CD4-positive, alpha-beta T cell treated with Interleukin-15 for 1 hour (primary cell): ENCODE measurements at places on chromosomes 1 and 21.

GRCh38 chr1:169704797-169705196 is 6.6 kb downstream of the SELL start:
- no peak for DNase-seq

DNA sequence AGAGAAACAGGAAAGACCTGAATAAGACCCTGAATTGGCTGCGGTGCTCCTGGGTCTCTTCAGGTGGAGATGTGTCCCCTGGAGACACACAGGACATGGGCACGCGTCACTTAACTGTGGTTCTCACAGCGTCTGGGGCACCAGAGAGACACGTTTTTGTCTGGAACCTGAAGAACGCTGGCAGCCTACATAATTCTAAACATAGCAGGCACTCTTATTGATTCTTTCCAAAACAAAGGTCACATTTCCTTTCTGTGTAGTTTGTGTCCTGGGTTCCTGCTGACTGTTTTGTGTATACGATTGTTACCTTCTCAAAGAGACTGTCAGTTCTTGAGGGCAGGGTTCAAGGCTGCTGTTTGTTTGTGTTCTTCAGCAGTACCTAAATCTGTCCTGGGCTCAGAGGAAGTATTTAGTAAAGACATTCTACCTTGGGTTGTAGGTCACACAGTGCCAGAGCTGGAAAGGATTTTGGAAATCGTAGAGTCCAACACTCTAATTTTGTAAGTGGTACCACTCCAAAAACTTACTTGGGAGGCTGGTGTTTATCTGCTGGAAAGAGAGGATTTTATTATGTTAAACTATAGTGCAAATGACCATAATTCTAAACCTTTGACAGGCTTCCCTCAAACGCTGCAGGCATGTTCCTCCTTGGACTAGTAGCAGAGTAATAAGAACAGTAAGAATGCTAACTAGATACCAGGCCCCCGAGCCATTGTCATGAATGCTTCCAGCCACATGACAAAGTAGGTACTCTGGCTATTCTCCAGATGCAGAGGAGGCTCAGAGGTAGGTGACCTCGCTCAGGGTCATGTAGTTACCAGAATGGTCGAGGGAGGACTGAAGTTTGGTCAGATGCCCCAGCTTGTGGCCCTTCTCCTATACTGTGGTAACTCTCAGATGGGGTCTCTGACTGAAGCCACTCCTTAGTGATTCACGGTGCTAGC is 164.3 kb downstream of the DHRS3 start:
- DNase-seq, result peak; percentile 55

GRCh38 chr1:167631936-167632614 is 2.0 kb downstream of the RCSD1 start:
- peak; percentile 37 for DNase-seq

DNA sequence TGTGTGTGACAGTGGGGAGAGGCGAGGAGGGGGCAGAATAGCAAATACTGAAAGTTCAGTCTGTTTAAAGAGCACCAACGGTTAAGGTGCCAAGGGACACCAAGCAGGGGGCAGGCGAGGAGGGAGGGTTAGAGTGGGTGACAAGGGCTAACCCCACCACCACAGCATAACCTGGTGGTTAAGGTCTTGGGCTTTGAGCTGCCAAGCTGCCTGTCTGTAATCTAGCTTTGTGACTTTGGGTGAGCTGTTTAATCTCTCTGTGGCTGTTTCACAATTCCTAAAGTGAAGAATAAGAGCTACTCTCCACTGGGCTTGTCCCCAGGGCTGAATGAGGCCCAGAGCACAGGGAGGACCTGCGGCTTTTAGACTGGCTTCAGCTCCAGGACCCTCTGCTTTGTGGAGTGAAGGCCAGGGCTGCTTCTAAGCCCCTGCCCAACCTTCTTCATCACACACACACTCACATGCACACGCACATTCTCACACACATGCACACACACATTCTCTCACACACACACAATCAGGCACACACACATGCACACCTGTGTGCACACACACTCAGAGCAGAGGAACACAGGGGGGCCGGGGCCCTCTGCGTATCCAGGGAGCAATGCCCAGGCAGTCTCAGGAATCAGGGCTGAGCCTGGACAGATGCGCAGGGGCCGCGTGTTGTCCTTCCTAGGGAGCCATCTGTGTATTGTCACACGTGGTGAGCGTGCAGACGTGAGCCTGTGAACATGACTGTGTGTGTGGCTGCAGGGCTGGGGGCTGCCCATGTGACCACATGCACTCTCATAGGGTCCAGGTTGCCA is 101.6 kb upstream of the TARDBP start:
- no peak for DNase-seq

DNA sequence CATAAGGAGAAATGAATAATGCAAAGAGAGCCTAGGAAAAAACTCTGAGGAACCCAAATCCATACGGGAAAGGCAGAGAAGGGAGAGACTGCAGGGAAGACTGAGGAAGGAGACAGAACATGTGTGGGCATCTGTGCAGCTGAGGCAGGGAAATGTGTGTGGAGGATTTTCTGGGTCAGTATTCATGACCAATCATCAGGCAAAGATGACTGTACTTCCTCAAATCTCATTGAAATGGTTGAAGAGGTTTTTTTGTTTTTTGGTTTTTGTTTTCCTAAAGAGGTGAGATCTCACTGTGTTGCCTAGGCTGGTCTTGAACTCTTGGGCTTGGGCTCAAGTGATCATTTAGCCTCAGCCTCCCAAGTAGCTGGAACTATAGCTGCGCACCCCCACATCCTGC is 15.7 kb downstream of the DIP2A start:
- DNase-seq, result no peak

- DNase-seq, result no peak
Observed at GRCh38 chr1:59204001-59204400, 92.9 kb upstream of the FGGY start.

DNA sequence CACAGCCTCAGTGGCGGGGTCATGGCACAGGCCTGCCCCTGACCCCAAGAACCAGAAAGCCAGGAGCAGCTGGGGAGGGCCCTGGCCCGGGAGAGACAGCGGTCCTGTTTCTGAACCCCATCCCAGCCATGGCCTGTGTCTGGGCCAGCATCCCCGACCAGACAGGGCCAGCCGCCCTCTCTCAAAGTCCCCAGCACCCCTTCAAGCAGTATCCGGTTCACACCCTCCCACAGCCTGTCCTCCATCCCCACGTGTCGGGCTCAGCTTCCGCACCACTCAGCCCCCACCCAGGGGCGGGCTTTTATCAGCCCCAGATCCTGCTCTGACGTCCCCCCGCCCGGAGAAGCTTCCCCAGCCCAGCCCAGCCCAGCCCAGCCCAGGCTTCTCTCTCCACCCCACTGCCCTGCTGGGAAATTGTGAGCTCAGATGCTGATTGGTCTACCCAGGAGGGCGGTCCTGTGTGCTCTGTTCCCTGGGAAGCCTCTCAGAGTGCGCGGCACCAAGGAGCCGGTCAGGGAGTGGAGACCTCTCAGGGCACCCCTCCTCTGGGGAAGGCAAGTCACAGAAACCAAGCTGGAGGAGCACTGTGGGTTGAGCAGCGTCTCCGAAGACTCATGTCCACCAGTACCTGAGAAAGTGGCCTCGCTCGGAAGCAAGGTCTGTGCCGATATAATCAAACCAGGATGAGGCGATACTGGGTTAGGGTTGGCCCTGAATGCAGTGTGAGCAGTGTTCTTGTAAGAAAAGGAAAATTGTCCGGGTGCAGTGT is 4.7 kb upstream of the FAAP20 start:
- peak; percentile 91 for DNase-seq

DNA sequence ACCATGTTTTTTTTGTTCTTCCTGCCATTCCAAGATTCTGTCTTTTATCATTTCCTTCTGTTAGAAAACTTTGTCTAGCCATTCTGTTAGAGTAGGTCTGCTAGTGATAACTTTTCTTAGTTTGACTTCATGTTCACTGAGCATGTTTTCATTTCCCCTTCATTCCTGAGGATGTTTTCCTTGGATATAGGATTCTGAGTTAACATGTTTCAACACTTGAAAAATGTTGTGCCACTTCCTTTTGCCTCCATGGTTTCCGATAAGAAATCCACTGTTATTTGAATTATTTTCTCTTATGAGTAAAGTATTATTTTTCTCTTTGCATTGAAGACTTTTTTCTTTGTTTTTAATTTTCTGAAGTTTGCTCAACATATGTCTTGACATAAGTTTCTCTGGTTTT is 66.7 kb downstream of the ATP1A1 start:
- no peak for DNase-seq

- DNase-seq, result peak; percentile 44
Observed at GRCh38 chr1:93692983-93693591, 11.4 kb upstream of the BCAR3 start.

GRCh38 chr1:164562061-164562460 is 3.1 kb downstream of the PBX1 start:
- no peak for DNase-seq

GRCh38 chr21:17002594-17003257 is 510.1 kb upstream of the CXADR start:
- no peak for DNase-seq

- no peak for DNase-seq
Observed at GRCh38 chr1:3369446-3370076, 84.9 kb upstream of the ARHGEF16 start.

- no peak for DNase-seq
Observed at GRCh38 chr1:203513585-203514031, 19.7 kb downstream of the OPTC start.

DNA sequence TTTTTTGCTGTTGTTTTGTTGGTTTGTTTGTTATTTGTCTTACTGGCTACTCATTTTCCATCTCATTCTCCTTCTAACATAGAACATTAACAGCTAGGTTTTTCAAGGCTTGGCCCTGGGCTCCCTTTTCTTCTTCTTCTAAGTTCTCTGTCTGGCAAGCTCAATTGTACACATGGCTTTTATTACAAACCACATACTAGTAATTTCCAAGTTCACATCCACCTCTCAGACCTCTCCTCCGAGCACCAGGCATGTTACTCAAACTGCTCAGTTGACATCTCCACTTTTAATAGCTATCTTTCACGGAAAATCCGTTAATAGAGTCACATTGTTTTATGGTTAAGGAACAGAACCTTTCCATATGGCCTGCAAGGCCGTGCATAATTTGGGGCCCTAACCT is 736.9 kb upstream of the ADAMTS5 start:
- no peak for DNase-seq

DNA sequence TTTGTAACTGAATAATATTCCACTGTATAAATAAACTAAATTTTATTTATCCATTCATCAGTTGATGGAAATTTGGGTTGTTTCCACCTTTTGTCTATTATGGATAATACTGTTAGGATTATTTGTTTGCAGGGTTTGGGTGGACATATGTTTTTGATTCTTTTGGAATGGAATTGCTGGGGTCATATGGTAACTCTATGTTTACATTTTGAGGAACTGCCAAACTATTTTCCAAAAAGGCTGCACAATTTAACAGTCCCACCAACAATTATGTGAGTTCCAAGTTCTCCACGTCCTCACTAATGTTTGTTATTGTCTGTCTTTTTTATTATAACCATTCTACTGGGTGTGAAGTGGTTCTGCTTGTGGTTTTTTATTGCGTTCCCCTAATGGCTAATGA is 4.3 kb upstream of the SERBP1 start:
- no peak for DNase-seq

DNA sequence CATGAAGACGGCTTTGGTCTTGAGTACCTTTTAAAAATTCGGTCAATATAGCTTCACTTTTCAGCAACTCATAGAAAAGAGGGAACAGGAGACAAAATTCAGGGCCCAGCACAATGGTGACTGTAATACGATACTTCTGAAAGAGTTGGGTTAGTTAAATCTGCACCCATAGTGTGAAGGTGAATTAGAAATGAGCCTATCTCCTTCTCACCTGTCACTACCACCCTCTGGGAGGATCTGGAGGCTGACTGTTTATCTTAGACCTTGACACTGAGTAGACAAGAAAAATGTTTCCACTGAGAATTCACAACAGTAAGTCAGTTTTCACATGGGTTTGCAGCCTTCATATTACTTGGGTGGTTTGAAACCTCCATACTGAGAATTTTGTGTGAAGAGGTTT is 57.9 kb upstream of the HMGB4 start:
- DNase-seq, result no peak

DNA sequence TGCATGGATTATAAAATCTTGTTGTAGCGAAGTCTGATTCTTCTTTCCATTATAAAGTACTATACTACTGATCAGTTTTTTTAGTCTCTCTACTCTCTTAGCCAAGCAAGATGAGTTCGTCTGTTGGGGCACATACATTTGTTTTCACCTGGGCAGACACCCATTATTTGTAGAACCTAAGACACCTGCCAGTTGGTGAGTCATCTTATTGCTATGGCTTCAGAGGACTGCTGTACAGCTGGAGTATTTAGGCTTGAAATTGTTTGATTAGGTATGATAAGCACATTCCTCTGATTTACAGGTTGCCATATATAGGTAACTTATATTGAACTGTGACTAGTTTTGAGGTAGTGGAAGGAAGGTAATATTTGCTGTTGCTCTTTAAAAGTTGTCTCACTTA is 17.2 kb downstream of the RBM15 start:
- no peak for DNase-seq

GRCh38 chr1:158121604-158122254 is 59.0 kb upstream of the CD1D start:
- peak; percentile 23 for DNase-seq

DNA sequence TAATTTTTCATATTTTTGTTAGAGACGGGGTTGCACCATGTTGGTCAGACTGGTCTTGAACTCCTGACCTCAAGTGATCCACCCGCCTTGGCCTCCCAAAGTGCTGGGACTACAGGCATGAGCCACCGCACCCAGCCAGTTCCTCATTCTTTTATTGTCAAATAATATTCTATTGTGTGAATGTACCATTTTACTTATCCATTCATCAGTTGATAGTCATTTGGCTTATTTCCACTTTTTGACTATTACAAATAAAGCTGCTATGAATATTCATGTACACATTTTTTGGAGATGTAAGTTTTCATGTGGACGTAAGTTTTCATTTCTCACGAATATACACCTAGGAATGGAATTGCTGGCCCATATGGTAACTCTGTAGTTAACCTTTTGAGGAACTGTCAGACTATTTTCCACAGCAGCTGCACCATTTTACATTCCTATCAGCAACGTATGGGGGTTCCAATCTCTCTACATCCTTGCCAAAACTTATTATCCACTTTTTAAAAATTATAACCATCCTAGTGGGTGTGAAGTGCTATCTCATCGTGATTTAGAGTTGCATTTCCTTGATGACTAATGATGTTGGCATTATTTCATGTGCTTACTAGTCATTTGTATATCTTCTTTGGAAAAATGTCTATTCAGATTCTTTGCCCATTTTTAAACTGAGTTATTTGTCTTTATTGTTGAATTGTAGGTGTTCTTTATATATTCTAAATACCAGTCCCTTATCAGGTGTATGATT is 12.7 kb downstream of the PACC1 start:
- no peak for DNase-seq

- no peak for DNase-seq
Observed at GRCh38 chr1:109616391-109616790, 3.0 kb downstream of the GNAT2 start.

GRCh38 chr1:58456470-58456869 is 90.1 kb downstream of the OMA1 start:
- no peak for DNase-seq
